GM13977 (cell line): ENCODE measurements at places on chromosomes 1 and 21.

DNA sequence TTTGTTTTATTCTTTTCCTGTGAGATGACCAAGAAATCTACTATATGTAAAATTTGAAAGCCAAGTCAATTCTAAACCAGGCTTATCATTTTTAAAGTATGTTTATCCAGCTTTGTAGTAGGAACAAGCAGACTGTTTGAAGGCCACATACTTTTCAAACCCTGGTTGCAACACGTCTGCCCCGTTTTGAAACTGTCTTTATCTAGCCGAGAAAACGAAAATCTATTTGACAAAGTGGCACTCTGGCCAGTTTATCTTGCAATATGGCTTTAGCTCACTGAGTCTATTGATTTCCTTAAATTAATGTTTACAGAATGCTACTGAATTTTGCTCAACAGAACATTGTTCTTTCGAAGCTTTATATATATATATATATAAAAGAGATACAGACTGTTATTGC lies 39.7 kb downstream of the PROX1 start:
- DNase-seq: no peak

- DNase-seq: no peak
Measured at GRCh38 chr1:29382851-29383745, 146.8 kb downstream of the PTPRU start.

DNA sequence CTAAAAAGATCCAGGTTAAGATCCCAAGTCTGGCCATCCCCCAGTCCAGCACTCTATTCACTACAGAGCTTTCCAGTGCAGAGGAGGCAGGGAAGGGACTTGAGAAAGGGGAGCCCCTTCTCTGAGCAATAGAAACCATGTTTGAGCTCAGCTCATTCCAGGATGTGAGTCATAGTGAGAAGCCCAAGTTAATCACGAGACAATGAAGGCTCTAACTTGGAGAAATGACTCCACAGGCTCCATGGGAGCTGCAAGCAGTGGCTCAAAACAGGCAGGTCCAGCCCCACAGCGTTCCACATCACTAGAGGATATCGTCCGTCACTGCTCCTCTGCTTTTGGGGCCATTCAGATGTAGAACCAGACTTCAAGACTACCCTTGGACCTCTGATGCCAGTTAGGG lies 59.1 kb downstream of the CAMK2N1 start:
- DNase-seq: no peak

DNA sequence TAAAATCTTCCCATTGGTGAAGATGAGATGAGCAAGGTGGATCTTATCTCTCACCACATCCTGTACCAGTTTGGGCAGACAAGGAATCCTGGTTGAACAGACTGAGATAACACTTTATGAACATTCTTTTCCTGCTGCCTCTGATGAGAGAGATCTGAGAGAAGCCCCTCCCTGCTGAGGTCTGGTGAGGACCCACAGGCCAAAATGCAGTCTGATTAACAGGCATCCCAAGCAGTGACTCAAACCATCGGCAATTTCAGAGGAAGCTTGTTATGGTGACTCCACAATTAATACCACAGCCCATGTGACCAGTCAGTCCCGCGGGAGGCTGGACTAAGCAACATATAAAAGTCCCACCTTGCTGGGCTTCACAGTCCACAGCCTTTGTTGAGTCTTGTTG lies at the start of gene PRR9:
TSS of gene PRR9 (plus strand) at position 373 of the 400 bp plus-strand sequence. CDS start 561 bp downstream, outside the sequence.
- DNase-seq: no peak

DNA sequence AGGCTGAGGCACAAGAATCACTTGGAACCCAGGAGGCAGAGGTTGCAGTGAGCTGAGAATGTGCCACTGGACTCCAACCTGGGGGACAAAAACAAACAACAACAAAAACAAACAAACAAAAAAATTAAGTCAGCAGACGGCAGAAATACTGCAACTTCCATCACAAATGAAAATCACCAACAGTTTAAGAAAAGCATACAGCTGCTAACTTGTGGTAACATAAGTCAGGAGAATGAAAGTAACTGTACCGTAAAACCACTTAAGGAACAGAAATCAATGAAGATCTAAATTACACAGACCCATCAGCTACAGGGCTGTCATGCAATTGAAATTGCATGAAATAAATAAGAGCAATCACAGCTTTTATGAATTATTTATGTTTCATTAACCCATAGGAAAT lies 25.0 kb downstream of the MCOLN2 start:
- DNase-seq: no peak

DNA sequence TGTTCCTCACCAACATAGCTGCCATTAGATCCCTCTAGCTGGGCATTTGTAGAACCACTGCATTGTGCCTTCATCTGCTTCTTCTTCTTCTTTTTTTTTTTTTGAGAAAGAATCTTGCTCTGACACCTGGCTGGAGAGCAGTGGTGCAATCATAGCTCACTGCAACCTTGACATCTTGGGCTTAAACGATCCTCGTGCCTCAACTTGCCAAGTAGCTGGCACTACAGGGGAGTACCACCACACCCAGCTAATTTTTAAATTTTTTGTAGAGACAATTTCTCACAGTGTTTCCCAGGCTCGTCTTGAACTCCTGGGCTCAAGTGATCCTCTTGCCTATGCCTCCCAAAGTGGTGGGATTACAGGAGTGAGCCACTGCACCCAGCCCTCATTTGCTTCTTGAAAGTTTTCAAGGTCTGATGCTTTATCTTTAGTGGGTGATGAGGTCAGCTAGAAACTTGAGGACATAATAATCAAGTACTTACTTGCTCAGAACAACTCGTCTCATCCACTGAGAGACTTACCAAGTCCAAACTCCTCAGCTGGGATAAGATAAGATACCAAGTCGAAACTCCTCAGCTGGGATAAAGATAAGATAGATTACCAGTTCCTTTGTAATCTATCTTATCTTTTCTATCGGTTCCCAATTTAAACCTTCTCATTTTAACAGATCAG lies 71.5 kb downstream of the MACF1 start:
- DNase-seq: no peak

DNA sequence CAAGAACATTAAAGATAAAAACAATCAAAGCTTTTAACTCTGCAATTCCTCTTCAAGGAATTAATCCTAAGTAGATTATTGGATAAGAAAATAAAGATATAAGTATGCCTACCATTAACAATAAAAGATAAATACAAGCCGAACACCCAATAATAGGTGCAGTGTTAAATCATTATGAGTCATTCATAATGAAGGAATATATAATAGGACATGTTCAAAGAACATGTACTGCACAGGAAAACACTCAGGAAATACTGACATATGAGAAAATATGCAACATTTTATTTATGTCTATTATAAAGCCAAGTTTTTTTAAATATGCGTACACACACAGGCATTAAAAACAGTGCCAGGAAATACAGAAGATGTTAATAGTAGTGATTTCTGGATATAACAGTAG lies 11.1 kb upstream of the EXO1 start:
- no peak for DNase-seq

DNA sequence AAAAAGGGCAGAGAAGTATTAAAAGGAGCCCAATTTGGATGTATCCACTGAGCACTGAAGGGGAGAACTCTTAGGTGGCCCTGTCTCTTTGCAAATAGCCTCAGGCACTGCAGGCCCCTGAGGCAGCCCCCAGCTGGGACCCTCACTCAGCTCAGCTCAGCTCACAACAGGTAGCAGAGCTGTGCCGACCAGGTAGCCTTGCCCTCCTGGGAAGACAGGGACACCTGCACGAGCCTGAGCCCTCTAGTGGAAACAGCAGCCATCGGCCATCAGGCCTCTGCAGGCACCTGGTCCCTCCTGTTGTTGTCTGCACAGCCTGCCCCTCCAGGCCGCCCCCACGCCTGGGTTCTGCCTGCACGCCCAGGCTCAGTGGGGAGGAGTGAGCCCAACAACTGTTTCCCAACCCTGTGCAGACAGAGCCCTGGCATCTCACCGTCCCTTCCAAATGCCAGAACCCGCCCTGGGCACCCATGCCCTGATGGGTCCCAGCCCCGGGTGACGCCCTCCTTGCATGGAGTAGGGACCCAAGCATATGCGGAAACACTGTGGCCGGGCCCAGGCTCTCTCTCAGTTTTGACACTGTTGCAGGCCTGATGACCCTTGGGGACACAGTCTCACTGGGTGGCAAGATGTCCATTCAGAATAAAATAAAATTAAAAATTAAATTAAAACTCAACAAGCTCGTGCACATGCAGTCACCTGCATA lies 60.0 kb upstream of the AJAP1 start:
- DNase-seq: no peak

- DNase-seq: no peak
Measured at GRCh38 chr21:18603261-18603660, 199.7 kb upstream of the TMPRSS15 start.
